Smooth muscle cell of bladder (primary cell): ENCODE measurements at places on chromosomes 7 and 10. TPM values are rescaled to one million over a fixed set of nuclear protein-coding genes. Genes with fewer than 3 reads are reported as not detected.

Gene ATG9B
- 0.37 TPM in 1 of 2 replicates, not detected in the other for total RNA-seq

Gene SPDYE11
- not detected in 2 replicates for total RNA-seq

Gene FFAR4
- total RNA-seq, result not detected in 2 replicates

Gene CDC14C
- total RNA-seq, result not detected in 2 replicates

Gene VPS37D
- 5.7 and 6.8 TPM in 2 replicates for total RNA-seq

Gene TMEM196
- total RNA-seq, result not detected in 2 replicates

Gene MINDY4
- total RNA-seq, result 3.6 and 5.0 TPM in 2 replicates

Gene PNLIPRP2
- not detected in 2 replicates for total RNA-seq

Gene ZNF804B
- not detected in 2 replicates for total RNA-seq

Gene HTR5A
- total RNA-seq, result not detected in 2 replicates
